ENCODE measurements at places on chromosomes 4 and X.

DNA sequence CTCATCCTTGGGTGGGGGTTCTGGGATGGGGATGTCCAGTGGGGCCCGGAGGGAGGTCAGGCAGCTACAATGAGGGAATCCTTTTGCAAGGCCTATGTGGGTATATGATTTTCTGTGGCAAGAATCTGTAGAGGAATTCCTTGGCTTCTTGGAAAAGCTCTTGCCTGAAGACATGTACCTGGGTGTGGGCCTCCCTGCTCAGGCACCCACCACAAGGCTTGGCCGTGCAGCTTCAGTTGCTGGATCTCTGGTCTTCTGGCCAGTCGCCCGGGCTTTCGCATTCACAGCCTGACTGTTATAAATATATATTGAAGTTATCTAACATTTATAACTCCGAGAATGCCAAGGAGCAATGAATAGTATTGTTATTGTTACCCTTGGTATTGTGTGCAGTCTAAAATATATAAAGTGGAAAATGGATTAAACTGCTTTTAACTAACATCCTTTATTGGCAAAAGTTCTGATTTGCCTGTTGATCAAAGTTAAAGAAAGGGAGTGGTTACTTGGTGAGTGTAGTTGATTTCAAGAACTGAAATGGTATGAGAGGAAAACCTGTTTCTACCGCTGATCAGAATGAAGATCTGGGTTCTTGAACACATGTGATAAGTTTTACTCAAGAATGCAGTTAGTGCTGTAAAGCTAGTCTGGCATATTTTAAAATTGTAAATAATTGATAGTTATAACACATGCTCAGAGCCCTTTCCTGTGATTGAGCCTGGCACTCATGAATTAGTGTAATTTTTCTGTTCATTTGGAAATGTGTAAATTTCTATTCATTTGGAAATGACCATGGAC, 36.0 kb downstream of the PTTG2 start:
- no peak for DNase-seq

DNA sequence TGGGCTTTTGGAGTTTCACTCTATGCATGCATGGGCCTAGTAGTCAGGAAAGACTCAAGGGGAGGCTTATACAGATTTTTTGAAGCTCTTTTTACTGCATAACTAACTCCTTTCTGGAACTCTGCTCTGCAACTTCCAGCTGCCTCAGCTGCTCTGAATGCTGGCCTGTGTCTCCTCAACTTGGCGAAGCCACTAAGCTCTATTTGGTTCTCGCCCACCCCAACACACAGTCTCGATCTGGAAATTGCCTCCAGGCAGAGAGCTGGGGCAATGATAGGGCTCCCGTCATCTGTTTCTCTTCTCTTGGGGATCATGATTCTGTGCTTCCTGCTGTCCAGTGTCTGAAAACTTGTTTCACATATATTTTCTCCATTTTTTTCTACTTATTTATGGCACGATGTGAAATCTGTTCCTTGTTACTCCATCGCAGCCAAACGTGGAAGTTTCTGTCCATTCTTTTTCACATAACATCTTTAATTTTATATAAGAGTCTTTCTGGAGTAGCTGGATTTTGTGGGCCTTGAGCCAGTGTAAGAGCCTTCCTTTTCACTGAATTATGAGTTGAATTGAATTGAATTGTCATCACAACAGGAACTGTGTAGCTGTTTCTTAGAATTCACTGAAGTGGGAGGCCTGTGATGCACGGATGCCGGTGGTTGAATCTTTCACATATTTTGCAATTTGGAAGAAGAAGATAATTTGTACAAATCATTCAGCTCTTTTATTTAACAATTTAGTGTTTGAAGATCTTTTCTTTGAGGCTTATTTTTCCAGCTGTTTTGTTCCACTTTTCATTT, 9.0 kb downstream of the ZNF275 start:
- DNase-seq, result no peak

DNA sequence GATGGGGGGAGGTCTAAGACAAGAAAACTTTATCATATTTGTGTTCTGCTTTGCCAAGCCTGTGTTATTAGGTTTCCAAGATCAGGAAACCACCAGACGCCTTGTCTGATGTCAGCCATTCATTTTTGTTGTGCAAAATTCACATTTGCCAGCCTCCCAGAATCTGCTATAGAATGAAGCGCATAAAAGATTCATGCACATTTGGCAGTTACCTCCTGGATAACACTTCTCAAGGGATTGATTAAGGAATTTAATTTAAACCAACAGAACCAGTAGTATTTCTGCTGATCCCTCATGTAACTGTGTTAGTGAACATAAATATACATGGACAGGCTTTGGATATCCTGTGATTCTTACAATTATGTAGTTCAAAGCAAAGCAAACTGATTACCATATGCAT, 187.9 kb downstream of the COMMD8 start:
- no peak for DNase-seq

- no peak for DNase-seq
These were observed 20.4 kb downstream of the ADGRL3 start for GRCh38 chr4:61220556-61220955.

DNA sequence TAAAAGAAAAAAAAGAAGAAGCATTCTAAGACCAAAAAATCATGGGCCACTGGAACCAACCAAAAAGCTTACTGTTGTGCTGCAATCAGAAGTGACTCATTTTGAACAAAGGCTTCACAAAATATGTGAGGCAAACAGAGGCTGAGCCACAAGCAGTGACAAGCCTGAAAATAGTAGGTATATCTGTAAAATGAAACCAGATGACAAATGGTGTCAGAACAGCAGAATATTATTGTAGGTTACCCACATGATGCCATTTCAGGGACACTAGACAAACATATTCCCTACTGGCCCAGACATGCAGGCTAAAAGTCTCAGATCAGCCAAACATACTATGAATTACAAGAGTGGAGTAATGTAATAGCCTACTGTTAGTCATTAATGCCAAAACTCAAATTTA, 1301.8 kb upstream of the DIAPH2 start:
- DNase-seq, result no peak

DNA sequence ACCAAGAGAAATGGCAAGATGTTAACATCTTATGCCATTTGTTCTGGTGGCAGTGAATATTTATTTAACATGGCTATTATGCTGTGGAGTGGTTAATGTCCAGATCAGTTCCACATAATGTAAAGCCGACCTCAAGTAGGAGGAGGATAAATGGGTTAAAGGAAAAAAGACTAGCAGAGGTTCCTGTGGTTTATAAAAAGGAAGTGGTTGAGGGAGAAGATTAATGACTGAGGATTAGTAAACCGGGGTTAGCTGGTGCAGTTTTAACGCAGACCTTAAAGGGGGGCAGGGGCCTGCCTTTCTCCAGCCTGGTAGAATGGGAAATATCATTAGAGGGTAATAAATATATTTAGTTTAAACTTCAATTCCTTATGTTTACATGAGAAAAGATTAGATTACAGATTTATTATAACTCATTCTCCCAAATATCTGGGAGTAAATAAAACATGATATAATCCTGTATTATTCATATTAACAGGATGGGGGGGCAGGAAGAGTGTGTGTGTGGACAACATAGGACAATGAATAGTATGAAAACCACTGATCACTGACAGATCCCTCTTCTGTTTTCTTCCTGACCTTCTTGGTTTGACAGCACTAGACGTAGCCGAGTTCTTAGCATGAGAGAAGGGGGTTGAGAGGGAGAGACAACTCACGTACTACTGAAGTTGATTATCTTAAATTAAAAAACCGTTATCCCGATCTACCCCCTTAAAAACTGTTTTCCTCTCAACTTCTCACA, 124.1 kb upstream of the LIMCH1 start:
- DNase-seq, result no peak

DNA sequence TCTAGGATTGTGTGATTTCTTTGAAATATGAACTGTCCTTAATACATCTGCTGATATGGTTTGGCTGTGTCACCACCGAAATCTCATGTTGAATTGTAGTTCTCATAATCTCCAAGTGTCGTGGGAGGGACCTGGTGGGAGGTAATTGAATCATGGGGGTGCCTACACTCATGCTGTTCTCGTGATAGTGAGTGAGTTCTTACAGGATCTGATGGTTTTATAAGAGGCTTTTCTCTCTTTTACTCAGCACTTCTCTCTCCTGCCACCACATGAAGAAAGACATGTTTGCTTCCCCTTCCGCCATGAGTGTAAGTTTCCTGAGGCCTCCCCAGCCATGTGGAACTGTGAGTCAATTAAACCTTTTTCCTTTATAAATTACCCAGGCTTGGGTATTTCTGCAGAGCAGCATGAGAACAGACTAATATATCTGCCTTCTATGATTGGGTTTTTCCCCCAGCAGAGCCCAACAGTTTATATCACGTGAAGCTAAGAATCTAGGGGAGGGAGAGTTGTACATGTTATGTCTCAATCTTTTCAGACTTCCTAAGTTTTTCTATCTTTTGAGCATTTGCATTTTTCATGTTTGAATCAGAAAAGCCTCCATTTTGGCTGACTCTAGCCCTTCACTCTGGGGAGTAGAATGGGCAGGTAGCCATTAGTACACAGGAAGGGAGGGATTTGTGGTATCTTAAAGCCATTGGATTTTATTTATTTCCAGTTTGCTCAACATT, 58.9 kb downstream of the PLAC1 start:
- no peak for DNase-seq

- DNase-seq, result no peak
These were observed 24.4 kb downstream of the FAT1 start for GRCh38 chr4:186699298-186699697.

DNA sequence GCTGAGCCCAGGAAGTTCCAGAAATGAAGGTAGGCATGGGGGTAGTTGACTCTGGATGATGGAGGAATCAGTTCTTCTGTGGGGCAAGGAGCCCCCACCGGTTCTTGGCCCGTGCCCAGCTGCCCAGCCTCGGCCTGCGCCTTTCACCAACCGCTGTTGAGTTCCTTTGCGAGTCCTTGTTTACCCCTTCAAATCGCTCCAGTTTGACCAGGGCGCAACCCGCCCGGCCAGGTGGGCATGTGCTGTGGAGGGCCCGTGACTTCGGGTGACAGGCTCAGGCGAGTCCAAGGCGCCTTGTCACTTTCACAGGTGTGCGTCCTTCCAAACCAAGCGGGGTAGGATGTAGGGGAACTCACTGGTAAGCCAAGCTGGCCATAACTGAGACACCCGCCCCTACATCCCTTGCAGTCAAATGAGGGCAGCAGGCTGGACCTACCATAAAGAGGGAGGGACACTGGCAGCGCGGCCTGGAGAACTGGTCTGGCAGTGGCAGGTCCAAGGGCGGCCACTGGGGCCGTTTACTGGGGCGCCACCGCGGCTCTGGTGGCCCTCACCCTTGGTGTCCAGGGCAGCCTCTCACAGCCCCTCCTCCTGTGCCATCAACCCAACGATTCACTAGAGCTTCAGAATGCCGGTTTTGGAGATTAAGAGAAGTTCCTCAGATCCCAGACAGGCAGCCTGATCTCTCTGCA, 160.3 kb upstream of the ZIC3 start:
- no peak for DNase-seq

DNA sequence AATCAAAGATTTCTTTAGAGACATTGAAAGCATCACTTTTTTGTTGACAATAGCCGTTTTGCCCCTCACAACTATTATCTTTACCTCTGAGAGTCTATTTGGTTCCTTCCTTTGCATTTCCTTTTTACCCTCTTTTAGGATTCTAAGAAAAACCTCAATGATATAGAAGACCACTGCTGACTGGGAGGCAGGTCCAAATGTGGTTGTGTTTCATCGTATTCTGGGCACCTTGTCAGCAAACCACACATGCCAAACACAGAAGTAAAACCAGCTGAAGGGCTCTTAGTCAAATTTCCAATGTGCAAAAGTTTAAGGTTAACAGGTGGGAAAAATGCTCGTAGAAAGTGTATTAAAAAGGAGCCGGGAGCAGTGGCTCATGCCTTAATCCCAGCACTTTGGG, 5.1 kb upstream of the PRMT9 start:
- DNase-seq, result no peak

GRCh38 chr4:24890561-24891126, 22.2 kb downstream of the CCDC149 start:
- DNase-seq, result no peak

DNA sequence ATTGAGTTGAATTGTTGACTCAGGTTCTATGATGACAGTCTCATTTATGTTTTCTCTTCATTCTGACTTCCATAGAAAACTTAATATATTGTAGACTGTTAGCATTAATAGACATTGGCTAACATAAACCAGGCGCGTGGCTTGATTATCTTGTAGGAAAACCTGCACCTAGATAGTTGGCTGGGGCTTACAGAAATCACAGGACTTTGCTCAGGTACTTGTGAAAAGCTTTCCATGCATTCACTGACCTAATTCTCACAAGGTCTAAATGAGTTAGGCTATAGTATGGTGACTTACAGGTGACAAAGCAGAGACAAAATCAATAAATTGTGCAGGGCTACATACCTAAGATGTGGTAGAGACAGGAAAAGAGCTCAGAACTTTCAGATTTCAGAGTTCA, 212.8 kb downstream of the GPAT3 start:
- DNase-seq, result no peak

DNA sequence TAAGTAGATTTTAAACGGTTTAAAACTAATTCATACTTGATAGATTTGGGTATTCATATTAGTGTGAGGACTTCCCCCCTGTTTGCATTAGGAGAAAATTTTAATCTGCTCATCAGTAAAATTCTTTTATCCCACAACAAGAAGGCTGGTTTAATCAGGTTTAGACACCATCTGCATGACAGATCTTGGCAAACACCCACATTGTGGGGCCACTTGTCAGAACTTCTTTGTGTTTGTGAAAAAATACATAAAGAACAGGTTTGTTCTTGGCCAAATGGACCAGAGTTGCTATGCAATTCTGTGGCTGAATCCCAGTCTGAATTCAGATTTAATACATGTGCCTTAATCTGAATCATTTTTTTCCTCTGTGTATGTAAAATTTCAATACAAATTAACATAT, 121.1 kb downstream of the REPS2 start:
- no peak for DNase-seq
